ENCODE measurements at places on chromosomes 2 and 18.
A peak's percentile ranks its signal among the peaks of the same experiment; 100 is the strongest.

- no peak for DNase-seq
These were observed 28.1 kb downstream of the CAVIN2 start for GRCh38 chr2:191818725-191819350.

DNA sequence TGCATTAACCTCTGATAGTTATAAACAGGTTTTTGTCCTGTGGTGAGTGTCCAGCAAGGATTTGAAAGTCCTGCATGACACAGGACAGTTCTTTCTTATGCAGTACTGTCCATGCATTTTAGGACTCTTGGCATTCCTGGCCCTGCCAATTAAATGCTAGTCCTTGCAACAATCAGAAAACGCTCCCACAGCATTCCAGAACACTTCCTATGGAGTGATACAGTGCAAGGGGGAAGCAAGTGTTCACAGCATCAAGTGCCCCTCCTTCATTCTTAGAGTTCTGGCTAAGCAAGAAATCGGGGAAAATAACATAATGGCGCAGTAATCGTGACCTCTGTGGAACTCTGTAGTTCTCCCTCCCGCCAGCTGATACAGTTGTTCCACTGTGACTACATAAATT is 62.9 kb downstream of the ARHGAP28 start:
- no peak for DNase-seq

DNA sequence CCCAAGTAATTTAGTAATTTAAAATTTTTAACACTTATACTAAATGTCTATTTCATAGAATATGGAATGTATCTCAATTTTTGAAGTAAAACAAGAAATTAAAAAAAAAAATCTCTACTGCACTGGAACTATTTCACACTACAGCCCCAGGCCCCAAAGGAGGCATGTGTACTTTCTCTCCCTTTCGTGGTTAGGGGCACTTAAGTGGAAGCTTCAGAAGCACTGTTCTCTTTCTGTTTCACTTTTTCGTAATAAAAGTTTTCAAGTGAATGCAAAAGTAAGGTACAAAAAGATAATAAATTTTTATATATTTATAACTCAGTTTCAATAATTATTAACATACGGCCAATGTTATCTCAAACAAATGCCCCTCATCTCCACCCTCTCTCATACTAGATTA is 123.8 kb upstream of the STON1 start:
- no peak for DNase-seq

DNA sequence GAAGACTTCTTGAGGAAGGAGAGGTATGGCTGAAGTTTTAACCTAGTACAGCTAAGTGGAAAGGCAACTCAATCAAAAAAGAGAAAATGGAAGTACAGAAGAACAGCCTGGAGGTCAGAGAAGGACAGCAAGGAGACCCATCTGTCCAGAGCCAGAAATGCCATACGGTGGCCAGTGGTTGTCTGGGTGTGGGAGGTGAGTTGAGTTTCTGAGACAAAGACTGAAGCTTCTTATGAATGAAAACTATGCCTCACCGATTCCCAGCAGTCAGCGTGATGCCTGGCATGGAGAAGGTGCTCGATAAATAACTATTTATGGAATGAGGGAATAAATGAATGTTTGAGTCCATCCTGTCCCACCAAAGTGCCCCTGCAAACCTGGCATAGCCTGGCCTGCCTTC is 98.8 kb downstream of the MRO start:
- no peak for DNase-seq

DNA sequence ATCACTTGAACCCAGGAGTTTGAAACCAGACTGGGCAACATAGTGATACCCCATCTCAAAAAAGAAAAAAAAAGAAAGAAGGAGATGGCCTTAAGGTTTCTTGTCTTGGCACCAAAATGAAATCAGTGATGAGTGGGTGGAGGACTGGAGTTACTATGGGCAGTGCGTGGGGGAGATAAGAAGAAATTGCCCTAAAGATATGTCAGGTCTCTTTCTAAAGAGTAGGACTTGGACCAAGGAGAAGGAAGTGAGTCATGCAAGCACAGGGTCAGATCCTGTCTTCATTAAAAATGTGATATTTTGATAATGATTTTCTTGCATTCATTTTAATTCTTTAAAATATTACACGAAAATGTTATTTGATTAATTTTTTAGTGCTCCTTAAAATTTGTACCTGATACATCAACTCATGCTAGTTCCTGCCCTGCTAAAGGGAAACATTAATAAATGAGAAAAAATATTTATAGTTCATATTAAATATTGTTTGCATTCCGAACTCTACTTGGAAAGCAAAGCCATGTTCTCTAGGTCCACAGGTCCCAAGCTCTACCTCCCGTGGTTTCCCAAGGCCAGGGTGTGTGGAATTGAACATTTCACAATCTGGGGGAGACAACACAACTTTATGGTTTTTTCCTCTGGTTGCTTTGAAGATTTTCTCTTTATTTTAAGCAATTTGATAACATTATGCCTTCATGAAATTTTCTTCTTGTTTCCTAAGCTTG is 62.6 kb upstream of the CTLA4 start:
- DNase-seq: no peak

GRCh38 chr2:163264341-163264740 is 425.8 kb upstream of the KCNH7 start:
- DNase-seq: no peak

DNA sequence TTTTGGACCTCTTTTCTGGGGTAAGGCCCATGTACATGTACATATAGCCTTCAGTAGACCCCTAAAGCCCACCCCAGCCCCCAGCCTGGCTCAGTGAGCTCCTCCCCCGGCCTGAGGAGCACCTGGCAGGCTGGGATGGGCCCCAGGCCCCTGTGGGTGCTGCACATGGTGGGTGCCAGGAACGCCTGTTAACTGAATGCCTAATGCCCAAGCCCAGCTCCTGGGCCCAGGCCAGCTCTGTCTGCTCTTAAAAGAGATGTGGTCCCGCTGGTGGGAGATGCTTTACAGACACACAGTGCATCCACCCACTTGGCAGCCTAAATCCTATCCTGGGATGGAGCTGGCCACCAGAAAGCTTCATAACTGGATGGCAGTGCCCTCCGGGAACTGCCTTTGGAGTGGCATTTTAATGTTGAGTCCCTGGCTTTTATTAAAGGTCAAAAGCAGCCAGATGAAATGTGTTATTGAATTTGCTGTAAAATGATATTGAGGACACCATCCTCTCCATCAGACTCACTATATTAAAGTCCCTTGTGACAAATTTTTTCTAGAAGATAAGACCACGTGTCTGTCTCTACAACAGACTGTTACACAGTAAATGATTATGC is 7.7 kb upstream of the OXER1 start:
- no peak for DNase-seq

DNA sequence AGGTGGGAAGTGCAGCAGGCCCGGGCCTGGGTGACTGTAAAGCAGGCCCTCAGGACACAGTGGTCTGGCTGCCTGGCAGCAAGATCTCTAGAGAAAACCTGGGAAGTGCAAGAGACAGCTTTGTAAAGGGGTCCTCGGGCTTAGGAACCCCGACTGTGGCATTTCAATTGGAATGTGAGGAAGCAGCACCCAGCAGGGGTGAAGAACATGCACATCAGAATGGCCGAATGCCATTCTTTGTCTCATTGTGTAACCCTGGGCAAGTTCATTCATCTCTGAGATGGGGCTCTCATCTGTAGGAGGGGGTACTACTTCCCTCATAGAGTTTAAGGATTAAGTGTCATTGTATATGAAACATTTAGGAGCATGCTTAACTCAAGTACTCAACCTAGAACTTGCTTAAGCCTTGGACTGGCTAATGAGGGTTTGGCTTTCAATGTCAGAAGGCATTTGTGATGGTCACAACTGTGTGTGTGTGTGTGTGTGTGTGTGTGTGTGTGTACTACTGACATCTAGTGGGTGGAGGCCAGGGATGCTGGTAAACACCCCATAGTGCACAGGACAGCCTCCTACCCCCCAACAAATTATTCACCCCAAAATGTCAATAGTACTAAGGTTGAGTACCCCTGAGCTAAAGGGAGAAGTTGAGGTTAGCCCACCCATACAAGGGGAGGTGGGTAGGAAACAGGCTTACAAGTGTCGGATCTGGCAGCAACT is 29.3 kb downstream of the MEX3C start:
- no peak for DNase-seq

GRCh38 chr2:36438449-36438977 is 82.9 kb downstream of the CRIM1 start:
- no peak for DNase-seq

DNA sequence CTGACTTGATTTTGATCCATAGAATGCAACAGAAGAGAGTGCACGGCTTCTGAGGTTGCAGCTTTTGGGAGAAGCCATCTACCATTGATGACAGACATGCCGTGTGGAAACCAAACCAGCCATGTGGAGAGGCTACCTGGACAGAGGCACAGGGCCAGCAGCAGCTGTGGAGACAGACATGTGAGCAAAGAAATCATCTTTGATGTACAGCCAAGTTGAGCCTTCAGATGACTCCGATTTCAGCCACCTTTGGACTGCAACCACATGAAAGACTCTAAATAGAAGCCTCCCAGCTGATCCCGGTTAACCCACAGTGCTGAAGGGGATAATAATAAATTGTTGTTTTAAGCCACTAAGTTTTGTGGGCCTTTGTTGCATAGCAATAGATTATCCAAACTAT is 54.2 kb downstream of the TSN start:
- DNase-seq: no peak

GRCh38 chr2:174931724-174932123 is 73.5 kb downstream of the CHN1 start:
- no peak for DNase-seq

- DNase-seq: no peak
These were observed 37.1 kb downstream of the BCL2L11 start for GRCh38 chr2:111157798-111158197.

DNA sequence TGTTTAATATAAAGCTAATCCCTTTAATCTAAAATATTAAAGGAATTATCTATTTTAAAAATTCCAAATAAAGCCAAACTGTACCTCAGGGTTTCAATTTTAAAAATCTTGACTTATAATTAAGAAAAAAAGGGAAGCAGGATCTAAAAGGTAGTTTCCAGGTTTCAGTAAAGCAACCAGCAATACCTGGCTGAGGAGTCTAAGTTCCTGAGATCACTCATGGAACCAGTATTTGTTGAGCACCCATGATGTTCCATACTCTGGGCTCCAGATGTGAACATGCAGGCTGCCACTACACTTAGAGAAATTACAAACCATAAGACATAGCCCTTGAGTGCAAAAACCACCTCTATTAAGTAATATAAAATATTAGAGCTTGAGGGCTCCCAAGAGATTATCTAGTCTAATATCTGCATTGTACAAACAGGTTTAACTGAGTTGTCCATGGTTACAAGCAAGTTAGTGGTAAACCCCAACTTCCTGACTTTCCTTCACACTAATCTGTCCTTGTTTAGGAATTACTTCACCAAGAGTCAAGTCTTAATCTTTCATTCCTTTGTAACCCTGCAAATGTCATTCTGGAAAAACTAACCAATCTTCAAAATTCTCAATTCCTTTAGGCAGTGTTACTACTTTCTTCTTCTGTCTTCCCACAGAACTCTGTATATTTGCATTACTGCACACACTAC is 49.2 kb downstream of the CLASP1 start:
- peak; percentile 33 for DNase-seq

DNA sequence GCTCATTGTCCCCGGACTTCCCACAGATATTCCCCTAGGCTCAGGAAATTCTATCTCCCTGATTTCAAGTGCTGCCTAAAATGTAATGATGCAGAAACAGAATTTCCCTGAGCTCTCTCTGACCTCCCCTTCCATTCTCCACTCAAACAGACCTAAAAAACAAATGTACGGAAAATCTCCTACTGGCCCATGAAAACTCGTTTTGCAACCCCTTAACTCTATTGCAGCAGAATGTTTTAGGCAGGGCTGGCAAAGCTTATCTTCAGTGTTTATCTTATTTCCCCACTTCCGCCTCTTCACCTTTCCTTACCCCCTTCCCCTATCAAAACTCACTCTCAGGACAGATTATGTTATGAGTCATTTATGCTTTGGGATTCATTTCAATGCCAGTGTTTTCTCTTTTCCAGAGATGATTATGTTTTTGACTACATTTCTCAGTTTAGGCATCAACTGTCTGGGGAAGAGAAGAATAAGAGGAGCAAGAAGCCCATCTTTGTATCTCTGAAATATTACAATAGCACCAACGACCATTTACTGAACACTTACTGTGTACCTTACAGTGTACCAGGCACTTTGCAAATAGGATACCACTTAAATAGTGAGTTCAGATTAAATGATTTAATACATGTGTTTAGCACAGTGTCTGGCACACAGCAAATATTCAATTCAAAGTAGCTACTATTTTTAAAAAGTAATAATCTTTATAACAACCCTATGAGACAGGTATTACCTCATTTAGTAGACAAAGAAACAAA is 53.9 kb upstream of the STPG4 start:
- no peak for DNase-seq

DNA sequence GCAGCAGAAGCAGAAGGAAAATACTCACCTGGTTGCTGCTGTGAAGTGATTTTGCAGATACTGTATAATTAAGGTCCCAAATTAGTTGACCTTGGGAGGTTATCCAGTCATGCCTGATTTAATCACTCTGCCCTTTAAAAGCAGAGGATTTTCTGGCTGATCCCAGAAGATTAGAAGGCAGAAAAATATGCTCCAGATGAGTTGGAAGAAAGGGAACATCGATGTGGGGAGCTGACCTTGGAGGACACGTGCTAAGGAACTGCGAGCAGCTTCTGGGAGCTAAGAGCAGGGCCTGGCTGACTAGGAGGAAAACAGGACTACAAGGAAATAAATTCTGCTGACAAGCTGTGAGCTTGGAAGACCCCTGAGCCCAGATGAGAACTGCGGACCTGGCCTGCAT is 13.3 kb upstream of the DYM start:
- no peak for DNase-seq

DNA sequence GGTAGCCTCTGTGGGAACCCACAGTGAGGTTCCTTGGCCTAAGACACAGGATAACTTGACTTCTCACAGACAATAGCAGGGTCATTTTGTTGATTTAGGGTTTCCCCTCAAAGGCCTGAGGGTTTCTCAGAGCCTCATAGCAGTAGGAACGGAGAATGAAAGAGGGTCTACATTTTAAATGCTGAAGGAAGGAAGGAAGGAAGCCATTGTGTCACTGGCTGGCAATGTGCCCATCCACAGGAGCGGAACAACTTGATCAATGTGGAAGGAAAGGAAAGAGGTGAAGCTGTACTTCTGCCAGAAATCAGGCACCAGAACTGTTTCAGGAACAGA is 5.1 kb downstream of the IL1B start:
- DNase-seq: peak; percentile 68

DNA sequence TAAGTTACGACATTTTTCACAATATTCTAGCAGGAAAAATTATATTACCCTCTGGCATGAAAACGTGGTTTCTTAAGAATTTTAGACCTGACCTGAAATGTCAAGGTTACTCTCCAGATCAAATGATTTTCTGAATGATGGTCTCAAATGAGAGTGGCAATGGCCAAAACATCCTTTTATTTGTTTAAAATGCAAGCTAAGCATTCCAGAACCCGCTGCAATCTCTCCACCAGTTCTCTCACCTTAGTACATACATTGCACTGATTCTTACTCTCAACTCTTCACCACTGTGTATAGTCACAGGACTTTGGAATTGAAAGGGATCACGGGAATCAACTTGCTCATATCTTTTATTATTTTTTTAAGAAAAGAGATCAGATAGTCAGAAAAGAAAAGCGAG is 391.6 kb upstream of the LRATD1 start:
- no peak for DNase-seq

DNA sequence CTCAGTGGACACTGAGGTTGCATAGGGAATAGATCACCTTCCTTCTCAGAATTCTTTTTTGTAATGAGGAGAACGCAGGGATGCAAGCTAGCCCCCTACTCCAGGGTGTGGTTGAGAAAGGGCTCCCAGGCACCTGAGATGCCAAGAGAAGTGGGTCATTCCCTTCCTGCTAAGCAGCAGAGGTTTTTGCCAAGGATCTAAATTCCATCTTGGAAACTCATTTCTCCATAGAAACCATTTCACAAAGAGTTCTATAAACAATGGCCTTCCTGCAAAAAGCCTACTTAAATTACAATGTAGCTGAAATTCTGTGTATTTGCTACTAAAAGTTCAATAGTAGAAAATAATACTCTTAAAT is 3.7 kb upstream of the PPP3R1 start:
- DNase-seq: no peak
